ENCODE measurements at places on chromosomes 11 and 22. TPM values are rescaled to one million over a fixed set of nuclear protein-coding genes. Genes with fewer than 3 reads are reported as not detected.

Gene ZNF70
- total RNA-seq, result 6.8 TPM

Gene EXPH5
- total RNA-seq, result 3.4 TPM

Gene MB
- total RNA-seq, result not detected

Gene F2
- not detected for total RNA-seq

Gene DRICH1
- not detected for total RNA-seq

Gene OR2D2
- 0.61 TPM for total RNA-seq

Gene MRGPRE
- total RNA-seq, result not detected

Gene HBG1
- not detected for total RNA-seq

Gene HBE1
- not detected for total RNA-seq

Gene CACNA1I
- under 0.01 TPM for total RNA-seq

Gene SCO2
- total RNA-seq, result 3.2 TPM

Gene OR10G4
- not detected for total RNA-seq

Gene SLC6A5
- total RNA-seq, result not detected

Gene DRG1
- total RNA-seq, result 63.3 TPM

Gene MS4A12
- not detected for total RNA-seq

Gene TBX1
- total RNA-seq, result not detected

Gene FXYD2
- total RNA-seq, result not detected

Gene HTR3B
- not detected for total RNA-seq

Gene MMP11
- total RNA-seq, result 16.9 TPM

Gene DBX1
- total RNA-seq, result not detected

Gene HSPB2
- total RNA-seq, result 2.6 TPM

Gene NAV2
- total RNA-seq, result 14.1 TPM

Gene KRTAP5-10
- not detected for total RNA-seq

Gene ROM1
- total RNA-seq, result 5.5 TPM

Gene VPREB1
- total RNA-seq, result not detected

Gene EHF
- total RNA-seq, result not detected

Gene ATG16L2
- total RNA-seq, result 8.8 TPM

Gene ARFGAP2
- total RNA-seq, result 210 TPM

Gene OR51B5
- not detected for total RNA-seq

Gene SAC3D1
- 7.0 TPM for total RNA-seq

Gene CCDC87
- 0.49 TPM for total RNA-seq

Gene TNRC6B
- total RNA-seq, result 28.1 TPM

Gene RNF141
- total RNA-seq, result 28.7 TPM

Gene JHY
- total RNA-seq, result 10.3 TPM

Gene CCDC179
- not detected for total RNA-seq

Gene LMO1
- total RNA-seq, result not detected

Gene BACE1
- total RNA-seq, result 39.3 TPM

Gene GPHA2
- total RNA-seq, result not detected

Gene SLCO2B1
- not detected for total RNA-seq

Gene PHOX2A
- total RNA-seq, result not detected

Gene HEPN1
- total RNA-seq, result not detected

Gene PDGFB
- 0.12 TPM for total RNA-seq

Gene DEFB131B
- not detected for total RNA-seq

Gene PCNX3
- 35.2 TPM for total RNA-seq

Gene MS4A6A
- not detected for total RNA-seq

Gene LRRN4CL
- 63.6 TPM for total RNA-seq

Gene ALX4
- 17.5 TPM for total RNA-seq

Gene RSF1
- total RNA-seq, result 36.5 TPM

Gene BARX2
- total RNA-seq, result not detected

Gene OR2AT4
- total RNA-seq, result not detected

Gene A4GALT
- total RNA-seq, result 7.5 TPM

Gene GGTLC2
- total RNA-seq, result not detected
